ENCODE measurements at places on chromosomes 4 and X. TPM values are rescaled to one million over a fixed set of nuclear protein-coding genes. Genes with fewer than 3 reads are reported as not detected.

DNA sequence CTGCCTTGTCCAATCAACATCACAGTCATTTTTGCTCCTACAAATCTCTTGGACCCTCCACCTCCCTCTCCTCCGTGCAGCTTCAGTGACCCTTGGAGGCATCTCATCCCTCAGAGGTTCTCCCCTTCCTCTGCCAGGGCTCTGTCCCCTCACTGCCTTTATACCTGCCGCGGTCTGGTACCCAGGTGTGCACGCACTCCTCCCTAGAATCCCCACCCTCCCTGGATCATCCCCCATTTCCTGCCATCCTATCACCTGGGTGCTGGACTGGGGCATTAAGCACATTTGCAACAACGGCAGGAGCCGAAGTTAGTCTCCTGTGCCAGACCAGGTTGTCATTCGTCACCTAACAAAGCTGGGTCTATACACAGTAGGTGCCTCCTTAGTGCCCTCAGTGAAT lies 10.1 kb downstream of the TMEM271 start:
- DNase-seq: no peak

Gene TRMT2B
- total RNA-seq: 51.2 TPM

Gene USP17L24
- total RNA-seq: not detected

Gene SLC26A1
- 0.92 TPM for total RNA-seq

DNA sequence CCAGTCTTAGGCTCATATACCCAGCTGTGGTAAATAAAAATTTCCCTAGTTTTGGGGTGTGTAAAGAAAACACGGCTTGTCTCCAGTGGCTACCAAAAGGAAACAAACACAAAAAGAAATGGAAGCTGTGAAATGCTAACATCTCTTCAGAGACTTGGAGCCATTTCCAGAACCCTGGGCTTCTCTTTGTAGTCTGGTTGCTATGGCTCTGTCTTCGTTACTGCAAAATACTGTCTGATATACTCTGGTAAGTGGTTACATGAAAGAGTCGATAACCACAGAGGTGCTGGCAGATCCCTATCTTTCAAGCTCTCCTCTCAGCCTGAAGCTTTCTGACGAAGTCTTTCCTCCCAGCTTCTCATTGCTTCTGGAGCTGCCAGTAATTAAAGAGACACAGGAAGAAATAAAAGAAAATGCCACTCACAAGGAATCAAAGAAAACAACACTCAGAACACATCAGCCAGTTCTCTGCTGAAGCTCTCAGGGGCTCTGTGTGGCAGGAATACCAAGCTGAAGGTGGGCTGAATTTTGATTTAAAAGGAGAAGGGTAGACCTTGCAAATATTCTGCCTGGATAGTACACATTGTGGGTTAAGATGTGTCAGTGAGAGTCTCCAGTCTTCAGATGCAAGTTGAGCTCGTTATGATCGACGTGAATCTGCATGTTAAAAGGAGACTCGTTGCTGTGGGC lies 107.6 kb upstream of the FAM9C start:
- DNase-seq: no peak

DNA sequence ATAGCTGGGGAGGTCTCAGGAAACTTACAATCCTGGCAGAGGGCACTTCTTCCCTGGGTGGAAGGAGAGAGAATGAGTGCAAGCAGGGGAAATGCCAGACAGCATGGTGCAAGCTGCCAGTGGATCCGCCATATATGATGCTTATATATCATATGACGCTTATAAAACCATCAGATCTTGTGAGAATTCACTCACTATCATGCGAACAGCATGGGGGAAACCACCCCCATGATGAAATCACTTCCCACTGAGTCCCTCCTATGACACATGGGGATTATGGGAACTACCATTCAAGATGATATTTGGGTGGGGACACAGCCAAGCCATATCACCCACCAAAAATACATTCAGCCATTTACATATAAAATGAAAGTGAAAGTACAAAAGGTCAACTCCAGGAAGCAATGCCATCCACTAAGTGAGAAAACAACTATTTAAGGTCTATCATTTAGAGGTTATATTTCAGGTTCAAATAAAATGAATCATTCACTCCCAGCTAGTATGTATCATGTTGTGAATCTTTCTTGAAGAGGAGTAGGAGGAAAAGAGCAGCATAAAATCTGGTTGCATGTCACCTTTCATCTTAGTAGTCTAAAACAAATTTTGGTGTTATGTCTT lies 20.3 kb upstream of the DYNLT3 start:
- no peak for DNase-seq

GRCh38 chr4:22384154-22384553 lies 131.7 kb downstream of the ADGRA3 start:
- DNase-seq: no peak

DNA sequence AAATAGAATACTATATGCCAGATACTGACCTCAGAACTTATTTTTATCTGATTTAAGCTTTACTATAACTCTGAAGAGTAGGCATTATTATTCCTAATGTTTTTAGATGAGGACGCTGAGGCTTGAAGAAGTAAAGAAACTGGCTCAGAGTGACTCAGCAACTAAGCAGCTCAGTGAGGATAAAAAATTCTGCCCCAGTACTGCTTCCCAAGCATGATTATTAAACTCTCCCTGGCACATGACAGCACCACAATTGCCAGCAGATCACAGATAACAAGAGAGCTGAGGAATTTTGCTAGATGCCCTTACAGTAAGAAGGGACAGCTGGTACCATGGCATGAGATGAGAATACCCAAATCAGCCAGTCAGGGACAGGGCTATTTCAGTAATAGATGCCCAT lies 219.4 kb downstream of the NKX6-1 start:
- no peak for DNase-seq

Gene MAP9
- 19.1 TPM for total RNA-seq

DNA sequence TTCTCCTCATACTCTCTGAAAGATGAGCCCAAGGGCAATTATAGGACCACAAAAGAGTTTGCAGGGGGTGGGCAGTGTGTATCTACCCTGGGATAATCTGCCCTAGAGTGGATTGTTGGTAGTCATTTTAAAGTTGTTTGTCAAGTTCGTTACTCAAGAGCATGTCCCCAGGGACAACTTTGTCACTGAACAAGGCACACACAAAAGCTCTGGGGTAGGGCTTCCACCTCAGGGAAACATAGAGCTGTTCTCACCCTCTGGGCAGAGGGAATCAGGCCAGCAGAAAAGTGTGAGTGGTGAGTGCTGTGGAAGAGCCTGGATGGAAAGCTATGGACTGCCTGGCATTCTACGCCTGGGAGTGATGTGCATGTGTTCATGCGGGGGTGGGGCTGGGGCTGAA lies 23.3 kb upstream of the LEF1 start:
- no peak for DNase-seq

- no peak for DNase-seq
These were observed 8.3 kb downstream of the MAGEA11 start for GRCh38 chrX:149720021-149720689.

Gene ARMCX4
- total RNA-seq: 8.2 TPM

DNA sequence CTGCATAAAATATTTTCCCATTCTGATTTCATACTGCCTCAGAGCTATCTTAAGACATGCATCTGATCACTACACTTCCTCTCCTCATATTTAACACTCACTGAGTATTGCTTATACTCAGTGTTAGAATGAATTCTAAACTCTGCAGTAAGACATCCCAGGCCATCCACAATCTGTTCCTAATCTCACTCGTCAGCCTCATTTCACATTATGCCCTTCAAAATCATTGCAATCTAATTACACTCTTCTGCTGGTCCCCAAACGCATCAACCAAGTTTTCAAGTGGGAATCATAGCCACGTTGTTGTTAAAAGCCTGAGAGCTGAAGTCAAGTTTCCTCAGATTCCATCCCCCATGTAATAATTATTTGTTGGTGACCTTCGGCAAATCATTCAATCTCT lies 1177.9 kb downstream of the ARAP2 start:
- no peak for DNase-seq

- DNase-seq: no peak
These were observed 203.1 kb downstream of the RBM46 start for GRCh38 chr4:154984148-154984547.

DNA sequence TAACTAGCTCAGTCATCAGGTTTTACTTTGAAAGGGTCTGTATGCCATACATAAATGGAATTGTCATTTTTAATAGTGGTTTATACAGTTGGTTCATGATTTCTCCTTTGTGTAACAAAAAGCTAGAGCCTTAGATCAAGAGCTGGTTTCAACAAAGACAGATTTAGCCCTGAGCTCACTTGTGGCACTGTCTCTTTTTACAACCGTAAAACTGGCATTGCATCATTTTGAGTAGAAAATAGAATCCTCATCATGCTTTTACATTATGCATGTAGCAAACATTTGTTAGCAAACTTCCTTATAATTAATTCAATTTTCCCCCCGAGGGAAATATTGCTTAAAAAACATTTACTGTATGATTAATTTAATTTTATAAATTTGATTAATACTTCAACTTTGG lies 1871.5 kb downstream of the ARAP2 start:
- no peak for DNase-seq

DNA sequence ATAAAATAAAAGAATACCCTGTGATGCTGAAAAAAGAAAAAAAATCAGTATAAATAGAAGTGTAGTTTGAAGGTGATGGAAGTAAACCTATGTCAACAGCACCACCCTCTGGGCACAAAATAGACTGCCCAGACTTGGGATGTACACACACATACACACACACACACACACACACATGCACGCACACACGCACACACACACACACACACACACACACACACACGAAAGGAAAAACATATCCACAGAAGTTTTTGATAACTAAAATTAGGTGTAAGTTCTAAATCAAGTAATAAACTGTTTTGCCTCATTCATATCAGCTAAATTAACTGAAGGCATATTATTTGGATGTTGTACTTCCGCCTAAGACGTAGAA lies 40.5 kb downstream of the ANXA5 start:
- DNase-seq: peak; percentile 4

DNA sequence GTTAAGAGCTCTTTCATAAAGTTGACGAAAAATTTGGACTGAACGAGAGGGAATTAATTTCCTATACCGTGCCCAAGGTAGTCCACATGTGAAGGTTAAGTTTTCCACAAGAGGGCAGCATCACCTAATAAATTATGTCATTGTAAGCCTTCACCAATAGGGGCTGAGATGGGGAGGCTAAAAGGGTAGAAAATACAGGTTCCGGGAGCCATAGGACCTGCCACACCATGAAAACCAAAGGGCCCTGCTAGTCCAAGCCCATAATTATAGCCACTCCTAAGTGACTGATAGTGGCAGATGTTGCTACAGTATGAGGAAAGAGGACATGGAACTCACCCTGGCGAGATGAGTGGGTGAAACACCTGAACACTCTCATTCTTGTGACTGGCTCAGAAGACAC lies 122.2 kb downstream of the SHROOM4 start:
- peak; percentile 44 for DNase-seq

Gene SUPT20HL1
- not detected for total RNA-seq

GRCh38 chr4:90641861-90642599 lies 514.8 kb downstream of the CCSER1 start:
- no peak for DNase-seq

DNA sequence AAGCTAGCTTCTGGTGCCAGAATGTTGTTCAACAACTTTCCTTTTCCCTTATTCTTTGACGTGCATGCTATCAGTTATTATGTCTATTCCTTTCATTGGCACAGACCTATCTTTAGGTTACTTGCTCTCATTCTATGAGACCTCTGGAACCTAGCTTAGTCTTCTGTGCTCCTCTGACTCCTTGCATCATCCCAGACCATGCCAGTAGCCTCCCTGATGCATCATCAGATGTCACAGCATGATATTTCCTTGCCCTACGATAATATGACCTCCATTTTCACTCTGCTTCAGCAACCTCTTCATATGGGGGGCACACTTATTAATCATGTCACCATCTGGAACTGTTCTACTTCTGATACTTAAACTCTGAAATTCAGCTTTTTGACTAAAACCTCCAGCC lies 37.2 kb downstream of the CLCN5 start:
- no peak for DNase-seq

DNA sequence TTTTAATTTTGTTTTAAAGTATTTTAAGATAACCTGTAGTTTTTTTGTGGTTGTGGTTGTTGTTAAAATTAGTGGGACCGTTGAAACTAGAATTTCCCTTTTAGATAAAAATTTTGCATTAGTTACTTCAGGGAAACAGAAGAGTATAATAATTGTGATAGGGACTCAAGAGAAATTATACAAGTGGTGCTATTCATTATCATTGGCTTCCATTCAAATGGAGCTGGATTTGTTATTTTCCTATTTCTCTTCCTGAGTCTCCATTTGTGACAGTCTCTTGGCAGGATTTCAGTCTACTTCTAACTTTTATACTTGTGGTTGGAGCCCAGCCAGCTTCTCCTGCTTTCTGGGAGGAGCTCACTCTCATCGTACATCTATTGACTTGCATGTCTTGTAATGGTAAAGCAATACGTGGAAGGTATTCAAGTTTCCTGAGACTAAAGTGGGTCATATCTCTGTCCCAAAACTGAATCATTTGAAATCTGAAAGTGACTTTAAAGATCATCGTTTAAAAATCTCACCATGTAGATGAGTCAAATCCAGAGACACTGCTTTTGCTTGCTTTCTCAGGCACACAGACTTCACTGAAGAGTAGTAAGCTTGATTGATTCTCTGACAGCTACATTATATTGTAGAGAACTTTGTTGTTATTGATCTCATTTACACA lies 155.8 kb downstream of the RPA4 start:
- no peak for DNase-seq

Gene THAP6
- total RNA-seq: 34.5 TPM

Gene NEUROG2
- not detected for total RNA-seq

Gene ITGB1BP2
- total RNA-seq: 4.3 TPM

- no peak for DNase-seq
These were observed 27.5 kb downstream of the RUFY3 start for GRCh38 chr4:70749313-70749712.

- DNase-seq: no peak
These were observed 84.8 kb upstream of the ZFP42 start for GRCh38 chr4:187910741-187911140.

- no peak for DNase-seq
These were observed 200.5 kb downstream of the CENPC start for GRCh38 chr4:67344594-67345380.

- DNase-seq: peak; percentile 2
These were observed 101.2 kb downstream of the ARSF start for GRCh38 chrX:3142259-3143042.

GRCh38 chr4:118279920-118280432 lies 72.8 kb downstream of the PRSS12 start:
- DNase-seq: no peak

Gene LGI2
- total RNA-seq: not detected

GRCh38 chr4:99679204-99679603 lies 21.6 kb upstream of the C4orf54 start:
- no peak for DNase-seq

Gene PAGE2
- not detected for total RNA-seq

DNA sequence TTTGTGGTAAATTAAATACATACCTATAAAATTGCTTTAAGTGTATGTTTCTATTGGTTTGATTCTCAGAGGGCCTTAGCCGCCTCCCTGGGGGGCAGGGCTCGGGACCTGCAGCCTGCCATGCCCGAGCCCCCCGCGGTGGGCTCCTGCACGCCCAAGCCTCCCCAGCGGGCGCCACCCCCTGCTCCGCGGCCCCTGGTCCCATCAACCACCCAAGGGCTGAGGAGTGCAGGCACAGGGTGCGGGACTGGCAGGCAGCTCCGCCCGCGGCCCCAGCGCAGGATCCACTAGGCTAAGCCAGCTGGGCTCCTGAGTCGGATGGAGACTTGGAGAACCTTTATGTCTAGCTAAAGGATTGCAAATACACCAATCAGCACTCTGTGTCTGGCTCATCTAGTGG lies 108.3 kb upstream of the INPP4B start:
- no peak for DNase-seq

Gene USP53
- 57.1 TPM for total RNA-seq

Gene GAGE1
- not detected for total RNA-seq

Gene GNL3L
- total RNA-seq: 52.4 TPM

Data from B cell (primary cell).